ENCODE measurements at places on chromosomes 3 and 15. TPM values are rescaled to one million over a fixed set of nuclear protein-coding genes. Genes with fewer than 3 reads are reported as not detected.

DNA sequence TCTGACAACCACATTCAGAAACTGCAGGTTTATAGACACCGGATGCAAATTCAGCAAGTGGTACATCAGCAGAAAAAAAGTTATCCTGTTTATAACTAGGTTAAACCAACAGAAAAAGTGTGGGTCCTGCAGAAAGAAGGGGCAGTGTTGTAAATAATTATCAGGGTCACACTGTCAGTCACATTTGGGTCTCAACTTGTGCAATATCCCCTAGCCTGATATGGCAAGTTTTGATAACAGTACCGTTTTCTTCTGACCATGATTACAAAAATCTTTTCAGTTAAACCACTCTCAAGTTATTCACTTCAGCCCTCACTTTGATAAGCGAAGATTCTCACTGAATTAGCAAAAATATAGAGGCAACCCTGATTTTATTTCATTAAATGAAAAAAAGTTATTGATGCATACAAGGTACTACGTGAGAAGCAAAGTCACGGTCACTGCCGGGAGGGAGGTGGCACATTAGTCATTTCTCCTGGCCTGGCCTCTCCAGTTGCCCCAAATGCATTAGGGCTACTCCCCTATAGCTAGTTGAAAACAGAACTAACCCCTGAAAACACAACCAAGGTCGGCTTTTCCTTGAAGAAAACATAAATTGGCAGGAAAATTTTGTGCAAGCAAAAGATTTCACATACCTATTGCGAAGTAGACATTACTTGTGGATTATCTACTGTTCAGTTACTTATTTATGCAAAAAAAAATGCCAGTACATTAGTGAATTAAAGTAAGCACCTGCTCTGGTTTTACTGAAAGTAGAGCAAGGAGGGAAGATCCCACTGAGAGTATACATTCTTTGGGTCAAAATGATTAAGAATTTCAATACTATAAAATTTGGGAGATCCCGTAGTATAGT lies 28.6 kb downstream of the IL5RA start:
- no peak for DNase-seq

DNA sequence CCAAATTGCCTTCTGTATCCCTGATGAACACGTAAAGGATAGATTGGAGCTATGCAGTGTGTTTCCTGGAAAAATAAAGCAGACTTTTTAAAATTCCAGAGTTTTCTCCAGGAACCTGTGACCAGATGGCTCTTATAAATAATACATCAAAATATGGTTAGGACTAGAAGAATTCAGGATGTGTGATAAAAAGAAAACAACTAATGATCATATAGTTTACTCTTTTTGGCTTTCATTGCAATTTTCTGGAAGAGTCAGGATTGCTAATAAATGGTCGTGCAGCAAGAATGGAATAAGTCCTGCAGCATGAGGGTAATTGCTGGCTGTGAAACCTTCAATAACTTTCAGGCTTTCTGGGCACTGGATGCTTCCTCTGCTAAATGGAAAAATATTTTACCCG lies 30.2 kb upstream of the DENND4A start:
- DNase-seq = no peak

GRCh38 chr3:196222876-196223595 lies 6.7 kb downstream of the SLC51A start:
- DNase-seq = peak; percentile 68

DNA sequence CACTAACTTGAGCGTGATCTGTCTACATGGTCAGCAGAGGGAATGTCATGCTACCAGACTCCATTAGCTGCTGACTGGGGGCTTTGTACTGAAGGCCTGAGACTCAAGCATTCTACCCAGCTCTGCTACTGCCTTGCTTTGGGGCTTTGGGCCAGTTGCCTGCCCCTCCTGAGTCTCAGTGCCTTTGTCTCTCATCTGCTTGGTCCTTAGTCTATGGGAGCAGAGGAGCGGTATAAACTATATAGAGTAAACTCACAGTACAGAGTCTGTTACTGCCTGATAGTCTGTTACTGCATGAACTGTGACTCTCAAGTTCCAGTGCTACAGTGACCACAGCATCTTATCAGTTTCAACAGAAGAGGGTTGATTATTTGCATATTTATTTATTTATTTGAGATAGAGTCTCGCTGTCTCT lies 38.5 kb upstream of the C15orf39 start:
- DNase-seq = no peak

DNA sequence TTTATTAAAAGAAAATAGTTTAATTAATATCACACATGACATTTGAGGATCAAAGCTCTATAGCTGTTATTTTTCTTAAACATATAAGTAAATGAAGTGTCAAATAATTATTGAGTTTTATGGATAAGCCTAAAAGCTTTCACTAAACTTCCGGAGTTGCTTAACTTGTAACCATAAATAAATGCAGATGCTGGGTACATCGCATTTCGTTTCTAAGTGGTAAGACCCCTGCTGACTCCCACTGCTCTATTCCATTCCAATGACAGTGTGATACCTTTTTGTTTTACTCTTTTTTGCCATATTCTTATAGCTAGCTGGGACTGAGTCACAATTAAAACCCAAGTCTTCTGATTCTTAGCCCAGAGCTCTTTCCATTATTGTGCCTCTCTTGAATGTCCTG lies 411.1 kb downstream of the SOX2 start:
- DNase-seq = no peak

DNA sequence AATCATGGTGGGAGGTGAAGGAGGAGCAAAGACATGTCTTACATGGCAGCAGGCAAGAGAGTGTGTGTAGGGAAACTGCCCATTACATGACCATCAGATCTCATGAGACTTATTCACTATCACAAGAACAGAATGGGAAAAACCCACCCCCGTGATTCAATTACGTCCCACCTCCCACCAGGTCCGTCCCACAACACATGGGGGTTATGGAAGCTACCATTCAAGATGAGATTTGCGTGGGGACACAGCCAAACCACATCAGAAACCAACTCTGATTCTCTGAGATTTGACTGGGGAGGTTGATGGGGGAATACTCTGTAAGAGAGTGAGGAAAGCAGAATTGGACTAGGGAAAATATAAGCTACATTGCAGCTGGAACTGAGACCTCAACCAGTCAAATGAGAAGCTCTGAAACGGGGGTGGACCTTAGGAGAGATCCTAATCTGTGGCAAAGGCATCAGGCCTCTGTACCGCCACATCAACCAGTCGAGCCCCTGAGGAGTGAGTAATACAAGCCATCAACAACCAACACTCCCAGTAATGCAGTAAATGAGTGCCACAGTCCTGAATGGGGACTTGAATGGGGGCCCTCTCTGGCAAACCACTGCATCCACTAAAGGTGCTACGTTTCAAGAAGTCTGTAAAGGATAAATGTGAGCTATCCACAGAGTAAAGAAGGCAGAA lies 207.9 kb upstream of the GADL1 start:
- DNase-seq = no peak

GRCh38 chr3:149654188-149654601 lies 3.6 kb downstream of the WWTR1 start:
- DNase-seq = peak; percentile 64

DNA sequence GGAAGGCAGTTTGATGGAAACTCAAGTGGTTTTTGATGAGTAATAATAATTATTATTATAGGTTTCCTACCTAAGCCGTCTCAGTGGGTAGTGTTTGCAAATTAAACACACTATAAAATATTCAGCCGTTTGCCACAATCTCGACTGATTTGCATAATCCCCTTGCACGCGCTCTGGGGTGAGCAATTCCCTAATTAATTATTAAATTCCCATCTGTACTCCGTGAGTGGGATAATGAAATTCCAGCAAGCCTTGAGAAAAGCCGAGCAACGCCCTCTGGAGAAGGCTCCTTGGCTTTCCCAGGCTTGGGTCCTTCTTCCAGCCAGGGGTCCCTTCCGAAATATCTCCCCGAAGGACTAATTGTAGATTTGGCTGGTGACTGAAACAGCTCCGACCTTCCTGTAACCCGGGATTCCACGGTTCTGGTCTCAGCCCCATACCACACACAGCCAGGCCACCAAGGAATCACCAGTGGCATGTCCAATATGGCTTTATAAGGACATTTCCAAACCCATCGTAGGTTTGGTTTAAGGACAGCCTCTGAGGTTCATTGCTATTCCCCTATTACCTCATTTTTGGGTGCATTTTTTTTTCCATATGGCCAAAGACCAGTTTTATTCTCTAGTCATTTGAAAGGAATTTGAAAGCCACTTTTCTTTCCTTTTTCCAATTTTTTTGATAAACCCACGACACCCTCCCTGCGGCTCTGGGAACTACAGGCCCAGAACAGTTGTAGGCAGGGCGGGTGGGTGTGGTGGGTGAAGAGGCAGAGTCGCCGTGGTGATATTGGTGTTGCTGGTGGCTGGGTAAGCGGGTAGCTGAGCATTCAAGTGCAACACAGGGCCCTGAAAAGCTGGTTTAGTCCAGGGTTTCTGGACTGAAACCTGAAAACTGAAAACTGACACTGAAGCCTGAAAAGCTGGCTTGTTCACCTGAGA lies 33.2 kb upstream of the RGMA start:
- DNase-seq = no peak

DNA sequence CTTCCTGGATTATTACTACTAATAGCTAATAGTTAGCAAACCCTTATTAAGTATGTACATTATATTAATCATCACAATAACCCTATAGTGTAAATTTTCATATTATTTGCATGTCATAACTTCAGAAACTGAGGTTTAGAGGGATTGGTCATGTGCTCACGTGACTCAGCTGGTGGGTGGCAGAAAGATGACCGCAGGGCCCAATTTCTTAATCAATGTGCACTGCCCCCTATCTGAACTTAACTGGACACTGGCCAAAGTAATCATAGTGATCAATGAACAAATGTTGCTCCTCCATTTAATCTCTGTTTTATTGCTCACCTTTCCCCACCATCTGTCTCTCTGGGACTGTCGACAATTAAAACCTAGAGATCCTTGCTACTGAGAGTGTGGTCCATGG lies 52.2 kb downstream of the PLD1 start:
- DNase-seq = no peak

GRCh38 chr3:136120373-136121348 lies 75.5 kb downstream of the MSL2 start:
- DNase-seq = no peak

DNA sequence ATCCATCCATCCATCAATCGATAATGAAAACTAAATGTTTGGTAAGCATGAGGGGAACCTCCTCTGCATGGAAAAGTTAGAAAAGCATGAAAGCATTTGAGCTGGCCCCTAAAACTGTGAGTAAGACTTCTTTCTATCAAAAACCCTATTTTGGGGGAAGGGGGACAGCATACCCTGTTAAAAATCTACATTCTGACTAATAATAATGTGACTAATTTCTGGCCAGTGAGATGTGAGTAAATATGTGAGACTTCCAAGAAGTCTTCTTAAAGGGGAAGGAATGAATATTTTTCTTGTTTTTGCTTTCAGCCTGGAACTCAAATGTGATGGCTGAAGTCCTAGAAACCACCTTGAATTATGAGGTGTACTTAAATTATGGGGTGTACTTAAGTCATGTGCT lies 54.9 kb downstream of the C3orf85 start:
- DNase-seq = no peak

GRCh38 chr3:97901313-97902248 lies 70.7 kb downstream of the RIOX2 start:
- DNase-seq = no peak

- DNase-seq = no peak
Observed at GRCh38 chr15:97101572-97101971, 771.1 kb downstream of the NR2F2 start.

DNA sequence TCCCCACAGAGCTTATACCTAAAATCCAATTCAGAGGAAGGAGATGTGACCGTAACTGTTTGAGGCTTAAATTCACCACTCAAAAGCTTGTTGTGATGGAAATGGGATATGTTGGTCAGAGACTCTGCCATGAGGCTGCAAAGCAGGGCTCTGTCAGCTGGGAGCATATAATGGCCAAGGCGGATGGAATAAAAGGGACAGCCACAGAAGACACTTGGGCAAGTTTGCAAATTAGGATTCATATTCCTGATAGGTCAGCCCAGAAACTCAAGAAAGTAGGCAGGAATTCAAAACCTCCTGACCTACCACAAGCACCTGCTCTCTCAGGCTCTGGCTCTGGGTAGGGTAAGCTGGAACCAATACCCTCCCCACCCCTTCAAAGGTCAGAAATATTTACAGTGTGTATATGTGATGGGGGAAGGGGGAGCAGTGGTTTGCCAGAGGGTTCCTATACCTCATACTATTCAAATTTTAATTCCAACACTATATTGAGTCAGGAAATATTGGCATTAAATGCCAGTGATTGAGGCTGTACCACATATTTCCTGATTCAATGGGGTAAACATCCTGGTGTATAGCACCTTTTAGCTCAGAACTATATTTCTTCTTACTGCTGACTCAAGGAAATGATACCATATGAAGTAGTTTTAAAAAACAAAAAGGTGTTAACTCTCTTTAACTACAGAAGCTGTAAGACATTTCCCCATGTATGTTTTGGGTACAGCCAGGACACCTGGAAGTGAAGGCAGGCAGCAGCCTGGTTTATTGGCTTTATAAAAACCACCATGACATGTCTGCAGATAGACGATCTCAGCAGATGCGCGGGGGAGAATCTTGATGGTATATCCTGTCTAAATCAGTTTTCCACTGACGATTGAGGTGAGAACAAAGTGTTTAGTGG lies 19.2 kb downstream of the FYCO1 start:
- no peak for DNase-seq

- no peak for DNase-seq
Observed at GRCh38 chr3:143276592-143276991, 157.0 kb downstream of the CHST2 start.

GOLGA8R gene
- total RNA-seq = 0.07 TPM

GPR149 gene
- total RNA-seq = not detected

LSG1 gene
- total RNA-seq = 83.8 TPM

SPINT1 gene
- 177 TPM for total RNA-seq

Measured in PC-3 (cell line).